ENCODE measurements at places on chromosomes 5 and 9.

GRCh38 chr9:82128011-82128696 is 139.6 kb downstream of the SPATA31D1 start:
- DNase-seq, result no peak

DNA sequence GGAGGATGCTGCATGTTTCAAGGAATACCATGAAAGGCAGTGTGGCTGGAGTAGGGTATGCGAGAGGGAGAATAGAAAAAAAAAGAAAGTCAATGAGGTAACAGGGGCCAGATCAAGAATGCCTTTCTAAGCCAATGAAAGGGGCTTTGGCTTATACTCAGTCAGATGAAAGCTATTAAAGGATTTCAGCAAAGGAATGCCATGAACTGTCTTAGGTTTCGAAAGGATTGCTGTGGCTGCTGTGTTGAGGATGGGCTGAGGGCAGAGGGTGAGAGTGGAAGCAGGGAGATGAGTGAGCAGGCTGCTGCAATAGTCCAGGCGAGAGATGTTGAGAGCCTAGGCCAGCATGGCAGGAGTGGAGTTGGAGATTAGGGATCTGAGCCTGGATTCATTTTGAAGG is 135.4 kb upstream of the CKMT2 start:
- no peak for DNase-seq

- DNase-seq, result no peak
Measured at GRCh38 chr9:95857896-95858295, 17.6 kb upstream of the ERCC6L2 start.

DNA sequence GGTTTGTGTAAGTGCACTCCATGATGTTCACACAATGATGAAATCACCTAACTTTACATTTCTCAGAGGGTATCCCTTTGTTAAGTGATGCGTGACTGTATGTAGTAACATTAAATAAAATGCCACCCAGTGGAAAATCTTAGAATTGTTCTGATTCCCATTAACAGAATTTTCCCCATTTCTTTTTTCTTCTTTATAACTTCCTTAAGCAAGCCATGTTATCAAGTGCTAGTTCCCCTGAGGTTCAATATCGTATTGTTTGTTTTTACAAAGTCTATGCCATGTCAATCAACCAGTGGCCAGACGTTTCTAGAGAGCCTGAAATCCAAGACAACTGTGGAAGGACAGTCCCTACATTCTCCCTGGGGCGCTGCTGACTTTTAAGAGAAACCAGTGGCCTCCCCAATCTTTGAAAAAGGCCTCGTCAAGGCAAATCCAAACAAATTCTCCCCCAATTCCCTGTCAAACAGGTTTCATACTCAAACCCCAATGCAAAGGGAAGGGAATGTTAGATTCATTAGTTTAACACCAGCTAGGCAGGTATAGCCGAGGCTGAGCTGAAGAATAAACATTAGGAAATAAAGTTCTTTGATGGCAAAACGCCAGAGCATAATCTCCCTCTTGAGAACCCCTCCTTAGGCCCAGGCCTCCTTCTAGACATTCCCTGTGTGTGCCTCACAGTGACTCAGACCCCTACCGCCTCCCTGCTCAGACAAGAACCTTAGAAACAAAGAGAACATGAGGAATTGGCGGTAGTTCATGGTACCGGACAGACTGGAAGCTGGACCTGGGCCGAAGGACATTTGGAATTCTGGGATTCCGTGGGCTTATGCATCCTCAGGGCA is 198.7 kb downstream of the GNA14 start:
- no peak for DNase-seq

- DNase-seq, result no peak
Measured at GRCh38 chr9:99722877-99723276, 98.8 kb upstream of the NR4A3 start.

GRCh38 chr5:89377767-89378455 is 494.9 kb upstream of the MEF2C start:
- DNase-seq, result no peak

DNA sequence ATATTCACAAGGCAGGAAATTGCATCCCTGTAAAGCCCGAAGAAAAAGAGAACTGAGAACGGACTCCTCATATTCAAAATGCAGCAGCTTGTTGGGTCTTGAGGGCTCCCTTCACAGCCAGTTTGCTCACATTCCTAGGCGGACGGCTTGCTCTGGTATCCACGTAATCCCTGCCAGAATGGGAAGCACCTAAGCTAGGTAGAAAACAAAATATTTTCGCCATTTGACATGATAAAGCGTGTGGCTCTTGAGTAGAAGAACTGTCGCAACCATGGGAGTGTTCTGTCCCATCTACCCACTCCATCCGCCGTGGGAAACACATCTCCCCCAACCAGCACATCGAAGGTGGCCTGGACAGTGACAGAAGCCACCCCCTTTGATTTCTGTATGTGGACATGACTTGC is 183.1 kb downstream of the GAS1 start:
- DNase-seq, result no peak

GRCh38 chr9:83620841-83621636 is 1.9 kb upstream of the IDNK start:
- DNase-seq, result no peak

DNA sequence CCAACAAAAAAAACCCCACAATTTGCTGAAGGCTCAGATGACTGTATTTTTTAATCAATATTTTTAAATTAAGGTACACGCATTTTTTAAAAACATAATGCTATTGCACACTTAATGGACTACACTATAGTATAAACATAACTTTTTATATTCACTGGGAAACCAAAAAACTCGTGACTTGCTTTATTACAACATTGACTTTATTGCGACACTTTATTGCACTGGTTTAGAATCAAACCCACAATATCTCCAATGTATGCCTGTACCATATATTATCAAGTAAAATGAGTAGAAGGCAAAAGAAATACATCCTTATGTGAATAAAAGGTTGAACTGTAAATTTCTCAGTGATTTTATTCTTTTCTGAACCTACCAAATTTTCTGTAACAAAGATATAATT is 53.7 kb downstream of the RICTOR start:
- no peak for DNase-seq

DNA sequence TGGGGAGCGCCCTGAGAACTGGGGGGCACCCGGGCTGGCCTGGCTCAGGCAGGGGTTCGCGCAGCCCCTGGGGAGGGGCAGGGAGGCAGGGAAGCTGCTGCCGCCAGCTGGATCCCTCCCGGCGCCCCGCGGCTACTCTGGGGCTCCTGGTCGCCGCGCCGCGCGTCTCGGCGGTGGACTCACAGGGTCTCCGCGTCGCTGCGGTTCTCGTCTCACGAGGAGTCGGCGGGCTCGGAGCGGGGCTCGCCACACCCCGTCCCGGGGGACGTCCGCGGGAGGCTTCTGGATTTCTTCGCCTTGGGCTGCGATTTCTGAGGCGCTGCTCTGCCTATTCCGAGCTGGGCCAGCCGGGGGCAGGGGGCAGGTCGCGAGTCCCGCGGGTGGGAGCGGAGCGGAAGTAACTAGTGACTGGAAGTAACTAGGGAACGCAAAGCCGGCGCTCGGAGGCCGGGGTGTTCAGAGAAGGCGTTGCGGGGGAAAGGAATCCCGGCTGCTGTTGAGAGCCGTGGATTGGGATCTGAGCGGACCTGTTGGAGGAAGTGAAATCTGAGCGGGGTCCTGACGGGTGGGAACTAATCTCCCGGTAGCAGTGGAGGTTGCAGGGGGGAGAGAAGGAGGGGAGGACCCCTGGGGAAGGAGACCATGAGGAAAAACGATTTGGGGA is 511 bp downstream of the CYSTM1 start:
- DNase-seq, result peak; percentile 23

DNA sequence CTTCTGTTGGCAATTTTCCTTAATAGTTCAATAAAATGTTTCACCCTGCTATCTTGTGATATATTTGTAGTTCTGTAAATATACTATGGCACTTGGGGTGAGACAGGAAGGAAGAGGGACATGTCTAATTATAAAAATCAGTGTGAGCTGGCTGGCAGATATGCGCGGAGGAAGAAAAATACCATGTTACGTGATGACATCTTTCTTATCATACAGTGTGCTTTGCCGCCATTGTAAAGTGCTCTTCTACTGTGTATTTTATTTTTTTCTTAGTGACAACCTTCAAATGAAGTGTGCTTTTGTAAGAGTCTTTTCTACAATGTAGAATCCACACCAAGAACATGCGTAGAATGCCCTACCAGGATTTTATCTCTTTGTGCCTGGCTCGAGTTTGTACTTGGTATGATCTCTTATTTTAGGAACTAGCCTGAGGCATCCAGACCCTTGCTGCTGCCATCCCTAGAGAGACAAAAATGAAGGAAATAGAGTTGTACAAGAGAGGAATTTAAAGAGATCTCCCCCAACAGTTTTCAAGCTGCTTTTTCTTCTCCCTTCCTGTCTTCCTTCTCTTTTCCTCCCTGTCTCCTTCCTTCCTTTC is 46.7 kb upstream of the RIOK2 start:
- DNase-seq, result no peak

DNA sequence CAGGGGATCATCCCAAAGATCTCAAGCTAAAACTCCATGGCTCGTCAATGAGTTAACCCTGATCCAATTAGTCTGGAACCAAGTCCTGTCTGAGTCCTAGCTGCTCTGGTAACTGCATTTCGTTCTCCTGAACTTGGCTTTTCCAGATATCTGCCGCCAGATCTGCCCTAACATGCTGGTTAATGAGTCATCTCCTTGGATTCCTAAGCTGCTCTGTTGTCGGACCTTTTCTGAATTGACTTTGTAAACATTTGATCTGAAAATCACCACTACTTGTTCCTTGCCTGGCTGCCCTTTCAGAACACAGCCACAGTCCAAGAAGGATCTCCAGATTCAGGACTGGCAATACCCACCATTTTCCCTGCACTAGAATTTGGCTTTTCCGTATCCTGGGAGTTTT is 473.0 kb downstream of the ZSWIM6 start:
- DNase-seq, result no peak

- DNase-seq, result no peak
Measured at GRCh38 chr9:34783951-34784487, 74.1 kb upstream of the CCL21 start.

DNA sequence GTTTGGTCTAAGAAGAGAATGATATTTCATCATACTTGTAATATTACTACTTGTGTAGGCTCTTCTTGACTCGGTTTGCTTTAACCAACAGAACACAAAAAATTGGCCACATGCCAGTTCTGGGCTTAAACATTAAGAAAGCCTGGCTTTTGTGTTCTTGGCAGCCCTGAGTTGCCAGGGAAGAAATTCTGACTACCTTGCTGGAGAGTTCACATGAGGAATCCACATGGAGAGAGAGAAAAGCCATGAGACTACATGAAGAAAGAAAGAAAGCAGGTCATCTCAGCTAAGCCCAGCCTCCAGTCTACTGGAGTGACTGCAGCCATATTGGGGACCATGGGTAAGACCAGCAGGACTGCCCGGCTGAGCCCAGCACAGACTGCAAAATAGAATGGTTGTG is 524.8 kb downstream of the RAB3C start:
- no peak for DNase-seq

DNA sequence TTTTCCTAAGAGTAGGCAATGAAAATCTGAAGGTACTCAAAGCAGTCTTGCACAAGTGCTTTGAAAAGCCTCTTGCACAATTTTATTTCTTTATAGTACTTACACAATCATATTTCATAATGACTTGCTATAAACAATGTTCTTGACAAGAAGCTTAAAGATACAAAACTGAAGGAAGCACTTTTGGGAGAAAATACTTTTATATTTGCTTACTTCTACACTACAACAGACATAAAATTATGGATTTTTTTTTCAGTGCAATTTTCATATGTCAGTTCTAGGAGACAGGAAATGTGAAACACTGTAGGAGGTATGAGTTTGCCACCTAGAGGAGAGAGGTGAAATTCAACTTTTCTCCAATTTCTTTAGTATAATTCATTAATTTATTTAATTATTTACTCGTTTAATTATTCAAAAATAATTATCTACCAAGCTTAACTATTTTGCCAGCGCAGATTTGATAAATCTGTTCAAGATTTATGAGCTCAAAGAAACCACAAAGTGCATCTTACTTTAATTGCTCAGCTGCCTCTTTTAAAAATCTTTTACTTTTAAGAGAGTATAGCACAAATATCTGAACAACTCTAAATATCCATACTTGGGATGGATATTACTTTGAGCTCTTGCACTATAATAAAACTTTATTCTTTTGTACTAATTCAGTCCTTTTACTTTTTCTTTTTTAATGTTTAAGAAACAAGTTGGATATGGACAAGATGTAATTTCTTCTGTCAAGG is 29.0 kb upstream of the CDKN2B start:
- DNase-seq, result no peak

DNA sequence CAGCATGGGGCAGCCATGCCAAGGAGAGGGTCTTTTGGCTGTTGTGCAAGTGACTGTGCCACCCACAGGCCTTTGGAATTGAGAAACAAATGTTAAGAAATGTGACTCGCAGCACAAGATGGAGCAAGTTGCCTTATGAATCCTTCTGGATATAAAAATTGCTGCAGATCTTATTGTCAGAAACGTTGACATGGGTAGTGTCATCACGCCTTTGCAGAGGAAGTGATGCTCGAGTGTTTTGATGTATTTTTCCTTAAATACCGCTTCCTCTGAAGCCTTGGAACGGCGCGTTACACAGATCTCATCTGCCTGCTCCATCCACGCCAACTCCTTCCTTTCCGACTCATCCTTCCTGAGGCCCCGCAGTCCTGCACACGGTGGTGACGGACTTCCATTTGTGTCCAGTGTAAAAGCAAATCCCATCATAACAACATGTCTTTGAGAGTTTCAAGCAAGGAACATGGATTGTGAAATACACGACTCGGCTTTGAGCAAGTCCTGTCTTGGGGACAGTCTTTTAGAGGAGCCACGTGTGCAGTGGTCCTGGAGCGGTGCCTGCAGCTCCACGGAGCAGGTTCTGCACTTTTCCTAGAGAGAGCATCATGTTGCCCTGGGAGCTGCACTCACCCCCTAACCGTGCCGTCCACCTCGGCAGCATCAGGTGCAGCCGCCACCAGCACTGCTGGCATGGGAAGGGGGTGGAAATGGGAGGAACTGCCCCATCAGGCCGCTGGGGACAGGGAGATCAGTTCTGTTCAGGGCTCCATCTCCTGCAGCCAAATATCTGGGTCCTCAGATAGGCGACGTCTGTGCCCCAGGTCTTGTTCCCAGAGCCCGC is 15.1 kb downstream of the ROPN1L start:
- DNase-seq, result no peak

DNA sequence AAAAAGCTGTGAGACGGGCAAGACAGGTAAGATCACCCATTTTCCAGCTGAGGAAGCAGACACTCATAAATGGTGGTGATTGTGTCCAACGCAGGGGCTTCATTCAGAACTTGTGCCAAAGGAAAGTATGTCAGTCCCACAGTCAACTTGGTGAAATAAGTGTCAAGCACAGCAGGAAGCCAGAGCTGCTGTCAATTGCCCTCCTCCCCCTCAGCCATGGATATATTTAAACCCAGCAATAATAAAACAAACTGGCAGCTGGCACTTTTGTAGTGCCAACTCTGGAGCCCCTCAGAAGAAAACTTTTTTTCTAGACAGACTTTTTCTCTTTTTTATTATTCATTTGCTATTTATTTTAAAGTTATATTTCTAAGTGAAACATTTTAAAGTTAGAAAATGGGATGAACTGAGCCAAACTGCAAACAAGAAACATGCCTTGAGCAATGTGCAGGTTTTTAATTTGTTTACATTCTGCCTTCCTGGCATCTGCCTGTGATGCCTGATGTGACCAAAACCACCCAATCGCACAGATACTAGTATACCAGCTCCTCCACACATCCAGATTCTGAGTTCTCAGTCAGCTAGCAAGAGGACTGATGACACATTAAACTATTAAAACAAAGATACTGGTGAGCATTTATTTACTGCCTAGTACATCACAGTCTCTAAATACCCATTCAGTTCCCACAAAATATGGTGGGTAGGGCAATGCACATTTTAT is 17.0 kb downstream of the DMAC1 start:
- no peak for DNase-seq

GRCh38 chr9:5947912-5948311 is 57.2 kb downstream of the MLANA start:
- no peak for DNase-seq
